ENCODE measurements at places on chromosomes 12 and 14.

DNA sequence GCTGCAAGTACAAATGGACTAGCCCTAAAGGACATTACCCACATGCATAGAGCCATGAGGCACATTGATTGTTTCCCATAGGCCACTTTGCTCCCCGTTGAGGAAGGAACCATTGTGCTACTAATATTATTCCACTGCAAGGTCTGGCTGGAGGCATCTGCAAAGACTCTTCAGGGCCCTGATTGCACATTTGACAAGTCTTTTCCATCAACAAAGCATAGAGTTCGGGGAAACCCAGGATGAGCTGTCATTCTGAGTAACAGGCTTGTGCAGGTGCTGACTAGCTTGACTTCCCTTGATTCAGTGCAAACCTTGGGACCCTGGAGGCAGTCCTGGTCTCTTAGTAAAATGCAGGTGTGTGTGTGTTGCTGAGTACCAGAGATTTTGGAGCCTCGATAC, 73.8 kb downstream of the SUSD6 start:
- DNase-seq = peak; percentile 49

DNA sequence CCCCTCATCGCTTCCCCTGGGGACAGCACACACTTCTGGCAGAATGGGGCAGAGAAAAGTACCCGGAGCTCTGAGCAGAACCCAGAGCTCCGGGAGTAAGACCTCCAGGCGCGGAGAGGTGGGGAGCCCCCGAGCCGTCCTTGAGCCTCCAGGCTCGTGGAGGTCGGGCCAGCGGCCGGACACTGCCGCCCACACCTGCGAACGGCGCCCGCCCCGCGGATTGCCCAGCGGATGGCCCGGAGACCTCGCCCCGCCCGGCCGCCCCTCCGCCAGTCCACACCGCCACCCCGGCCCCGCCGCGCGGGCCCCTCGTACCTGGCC, 344 bp downstream of the SPTLC2 start:
- no peak for DNase-seq

GRCh38 chr14:99317231-99318090, 45.5 kb upstream of the BCL11B start:
- DNase-seq = no peak

GRCh38 chr14:100544506-100545141, 42.6 kb downstream of the BEGAIN start:
- DNase-seq = no peak

DNA sequence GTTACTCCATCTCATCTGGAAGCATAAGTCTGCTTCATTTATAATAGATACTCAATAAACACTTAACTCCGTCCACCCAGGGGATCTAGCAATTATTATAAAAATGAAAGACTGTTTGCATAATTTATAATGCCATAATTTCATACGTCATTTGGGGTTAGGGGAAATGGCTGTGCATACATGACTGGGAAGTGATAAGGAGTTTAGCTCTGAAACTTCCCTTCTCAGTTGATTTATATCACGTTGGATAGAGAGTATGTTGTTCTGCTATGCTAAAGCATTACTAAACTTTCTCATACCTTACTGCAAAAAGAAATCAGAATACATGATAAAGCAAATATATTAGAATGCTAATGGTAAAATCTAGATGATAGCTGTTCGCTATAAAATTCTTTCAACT, 90.4 kb upstream of the DYNC1H1 start:
- DNase-seq = no peak

GRCh38 chr12:65827342-65827741, 3.1 kb downstream of the HMGA2 start:
- DNase-seq = no peak

All from inflammatory macrophage treated with lipopolysaccharide for 1 hour (primary cell).